ENCODE measurements at places on chromosomes 11 and 22.

GRCh38 chr11:94604482-94604881, 37.3 kb downstream of the PIWIL4 start:
- DNase-seq: no peak

DNA sequence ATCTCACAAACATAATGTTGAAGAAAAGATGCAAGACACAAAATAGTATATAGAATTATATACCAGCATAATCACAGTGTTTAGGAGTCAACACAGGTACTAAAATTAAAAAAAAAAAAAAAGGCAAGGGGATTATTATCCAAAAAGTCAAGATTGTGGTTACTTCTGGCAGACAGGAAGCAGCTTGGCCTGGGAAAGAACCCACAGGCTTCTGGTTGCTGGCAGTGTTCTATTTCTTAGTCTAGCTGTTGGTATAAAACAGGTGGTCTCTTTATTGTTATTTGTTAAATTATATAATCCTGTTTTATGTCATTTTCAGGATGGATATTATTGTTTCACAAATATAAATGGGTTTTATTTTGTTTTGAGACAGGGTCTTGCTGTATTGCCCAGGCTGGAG, 54.0 kb downstream of the C11orf58 start:
- no peak for DNase-seq

DNA sequence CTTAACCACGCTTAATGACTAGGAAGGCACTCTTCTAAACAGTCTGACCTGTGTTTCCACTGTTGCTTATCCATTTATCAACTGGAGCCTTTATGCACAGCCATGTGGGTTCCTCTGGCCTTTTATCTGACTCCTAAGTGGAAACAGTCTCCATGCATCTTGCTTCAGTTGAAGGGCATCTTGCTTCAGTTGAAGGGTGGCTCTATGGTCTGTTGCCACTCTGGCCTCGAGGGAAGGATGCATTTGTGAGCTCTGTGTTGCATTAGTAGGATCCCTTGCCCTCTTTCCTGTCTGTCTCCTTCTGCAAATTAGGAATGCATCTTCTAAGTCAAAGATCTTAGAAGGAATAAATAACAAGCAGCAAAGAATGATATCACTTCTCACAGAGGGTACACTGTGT, 25.8 kb upstream of the C11orf96 start:
- DNase-seq: no peak

DNA sequence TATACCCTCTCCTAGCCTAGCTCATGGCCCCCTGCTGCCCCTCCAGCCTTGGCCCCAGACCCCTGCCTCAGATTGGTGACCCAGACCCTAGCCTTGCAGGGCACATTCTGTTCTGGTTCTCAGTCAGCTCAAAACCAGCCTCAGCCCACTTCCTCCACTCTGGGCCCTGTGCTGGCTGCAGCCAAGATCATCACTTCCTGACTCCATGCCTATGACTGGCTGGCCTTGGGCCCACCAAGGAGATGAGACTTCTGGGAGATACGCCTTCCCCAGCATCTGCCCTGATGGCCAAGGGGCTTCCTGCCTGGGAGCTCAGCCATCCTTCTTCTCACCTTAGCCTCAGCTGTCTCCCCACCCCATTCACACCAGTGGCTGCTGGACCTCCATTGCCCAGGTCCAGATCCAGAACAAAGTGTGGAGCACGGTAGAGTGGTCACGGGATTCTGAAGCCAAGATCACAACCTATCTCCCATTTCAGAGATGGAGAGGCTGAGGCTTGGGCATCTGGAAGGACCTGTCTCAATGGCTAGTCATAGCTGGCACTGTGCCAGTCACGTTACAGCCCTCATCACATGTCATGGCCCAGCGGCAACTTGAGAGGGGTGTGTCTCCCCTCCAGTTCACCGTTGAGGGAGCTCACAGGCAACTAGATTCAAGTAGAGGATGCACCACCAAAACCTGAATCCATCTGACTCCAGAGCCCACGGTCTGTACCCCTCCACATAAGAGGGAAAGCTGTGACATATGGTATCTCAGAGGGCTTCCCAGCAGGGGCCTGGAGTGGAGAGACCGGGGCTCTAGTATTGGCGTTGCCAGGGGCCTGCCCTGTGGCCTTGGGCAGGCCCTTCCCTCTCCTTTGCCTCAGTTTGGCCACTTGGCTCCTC, 43.0 kb upstream of the KLHL35 start:
- DNase-seq: no peak

DNA sequence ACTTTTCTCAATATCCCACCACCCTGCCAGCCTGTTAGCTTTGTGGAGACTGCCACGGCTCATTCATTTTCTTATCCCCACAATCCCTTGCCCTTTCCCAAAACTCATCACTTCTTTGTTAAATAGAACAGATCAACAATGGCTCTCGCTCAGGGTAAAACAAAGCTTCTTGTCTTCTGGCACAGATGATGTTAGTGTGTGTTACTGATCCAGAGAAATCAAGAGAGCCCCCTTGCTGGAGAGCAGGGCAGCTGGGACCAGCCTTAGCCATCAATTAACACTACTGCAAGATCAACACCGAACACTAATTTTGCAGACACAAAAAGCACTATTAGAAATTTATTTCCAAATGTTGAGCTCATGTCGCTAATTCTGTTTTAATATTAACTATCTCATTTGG, 420.9 kb downstream of the TENM4 start:
- no peak for DNase-seq

DNA sequence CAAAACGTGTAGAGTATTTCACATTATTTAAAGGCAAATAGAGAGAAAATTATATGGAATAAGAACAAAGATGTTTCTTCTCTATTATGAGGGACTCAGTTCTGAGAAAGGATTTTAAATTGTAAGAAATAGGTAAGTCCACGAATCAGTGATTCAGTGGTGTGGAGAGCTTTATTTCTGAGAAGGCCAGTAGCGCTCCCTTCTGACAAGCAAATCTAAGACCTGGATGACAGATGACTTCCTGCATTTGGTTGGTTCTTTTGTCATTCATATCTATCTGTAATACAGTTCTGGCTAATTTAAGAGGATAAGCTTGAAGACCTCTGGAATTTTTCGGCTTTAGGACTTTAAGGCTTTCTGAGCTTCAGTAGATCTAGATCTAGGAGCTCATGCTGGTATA, 7.0 kb downstream of the CD3E start:
- DNase-seq: no peak

GRCh38 chr11:119262668-119263351, 54.1 kb downstream of the MCAM start:
- DNase-seq: no peak

- no peak for DNase-seq
Observed at GRCh38 chr11:110242746-110243145, 53.7 kb downstream of the RDX start.

GRCh38 chr11:76209375-76209972, 3.2 kb upstream of the WNT11 start:
- DNase-seq: peak; percentile 26

- DNase-seq: peak; percentile 9
Observed at GRCh38 chr11:75867778-75868374, 52.9 kb downstream of the UVRAG start.

GRCh38 chr22:48636746-48637145, 1190.9 kb downstream of the BRD1 start:
- DNase-seq: no peak

DNA sequence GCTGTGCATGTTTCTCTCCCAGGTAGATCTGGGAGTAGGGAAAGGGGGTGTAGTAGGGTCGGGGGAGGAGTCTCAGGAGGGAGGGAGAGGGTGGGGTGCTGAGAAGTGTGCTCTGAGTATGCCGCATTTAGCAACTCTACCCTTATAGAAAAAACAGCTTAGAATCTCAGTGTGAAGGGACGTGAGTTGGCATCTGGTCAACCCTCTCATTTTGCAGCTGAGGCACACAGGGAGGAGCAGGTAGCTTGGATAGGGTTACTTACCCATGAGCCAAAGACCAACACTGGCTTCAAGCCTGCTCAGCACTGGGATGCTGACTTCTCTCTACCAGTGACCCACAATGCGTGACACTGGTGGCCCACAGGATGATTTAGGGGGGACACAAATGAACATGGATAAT, 95.9 kb downstream of the FBXO7 start:
- no peak for DNase-seq

- DNase-seq: no peak
Observed at GRCh38 chr11:112666253-112666652, 295.0 kb upstream of the NCAM1 start.

DNA sequence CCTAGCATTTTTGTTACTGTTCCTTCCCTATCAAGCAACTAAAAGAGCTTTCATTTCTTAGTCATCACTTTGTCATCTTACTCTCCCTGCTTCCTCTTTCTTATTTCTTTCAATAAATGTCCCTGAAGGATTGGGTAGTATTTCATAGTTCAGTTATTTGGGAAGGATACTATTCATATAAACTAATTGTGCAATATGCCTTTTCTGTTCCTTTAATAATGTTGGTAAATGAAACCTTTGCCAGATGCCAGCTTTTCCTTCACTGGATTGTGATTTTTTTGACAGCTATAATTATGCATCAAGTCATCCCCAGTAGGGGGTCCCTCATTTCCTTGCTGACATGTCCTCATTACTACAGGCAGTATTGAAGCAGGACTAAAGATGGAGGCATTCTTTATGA, 101.7 kb downstream of the ATM start:
- DNase-seq: no peak

DNA sequence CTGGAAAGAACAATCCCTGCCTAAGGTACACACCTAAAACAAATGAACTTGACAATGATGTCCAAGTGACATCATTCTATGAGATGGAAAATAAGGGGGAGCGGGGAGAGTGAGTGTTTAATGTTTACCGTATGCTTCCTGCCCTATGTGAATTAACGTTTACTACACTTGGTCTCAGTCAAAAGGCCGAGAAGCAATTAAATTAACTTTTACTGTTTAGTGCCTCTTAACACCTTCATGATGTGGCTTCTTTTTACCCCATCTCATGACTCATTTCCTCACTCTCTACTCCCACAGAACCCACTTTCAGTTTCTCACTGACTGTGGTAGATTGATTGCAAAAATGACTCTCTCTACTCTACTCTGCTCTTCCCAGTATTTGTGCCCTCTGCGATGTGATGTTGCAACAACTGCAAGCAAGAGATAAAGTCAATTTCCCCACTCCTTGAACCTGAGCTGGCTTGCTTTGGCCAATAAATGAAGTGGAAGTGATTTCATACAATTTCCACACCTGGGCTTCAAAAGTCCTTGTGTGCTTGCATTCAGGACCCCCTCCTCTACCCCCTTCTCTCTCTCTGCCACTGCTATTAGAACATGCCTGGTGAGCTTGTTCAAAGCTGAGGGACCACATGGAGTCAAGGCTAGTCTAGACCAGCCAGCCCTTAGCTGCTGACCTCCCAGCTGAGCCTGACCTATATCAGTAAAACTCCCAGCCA, 11.6 kb upstream of the ALKBH3 start:
- no peak for DNase-seq

- no peak for DNase-seq
Observed at GRCh38 chr11:128481135-128481534, 106.2 kb downstream of the ETS1 start.

DNA sequence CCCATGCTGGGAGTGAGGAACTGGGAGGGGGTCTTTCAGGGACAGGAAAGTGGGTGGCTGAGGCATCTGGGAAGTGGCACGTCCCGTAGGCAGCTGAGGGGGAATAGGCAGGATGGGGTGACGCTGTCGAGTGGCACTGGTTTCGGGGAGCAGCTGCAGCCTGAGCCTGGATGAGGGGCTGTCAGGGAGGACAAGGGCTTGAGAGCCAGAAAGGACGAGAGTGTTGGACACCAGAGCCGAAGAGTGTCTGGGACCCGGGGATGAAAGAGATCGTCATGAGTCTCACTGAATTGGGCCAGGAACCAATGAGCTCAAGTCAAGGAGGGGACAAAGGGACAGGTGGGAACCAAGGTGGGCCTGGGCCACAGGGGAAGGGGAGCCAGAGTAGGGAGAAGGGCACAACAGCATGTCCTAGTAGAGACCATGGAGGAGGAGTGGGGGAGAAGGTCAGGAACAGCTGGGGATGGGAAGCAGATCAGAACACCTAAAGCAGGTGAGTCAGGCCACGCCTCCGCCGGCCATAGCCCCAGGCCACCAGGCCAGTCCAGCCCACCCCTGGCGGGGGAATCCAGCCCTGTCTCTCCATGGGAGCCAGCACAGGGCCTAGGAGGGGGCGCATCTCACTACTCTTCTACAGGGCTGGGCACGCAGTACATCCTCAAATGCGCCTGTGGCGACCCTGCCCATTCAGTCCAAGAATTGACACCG, 4.2 kb downstream of the RAB3IL1 start:
- DNase-seq: no peak

- DNase-seq: no peak
Observed at GRCh38 chr22:44998296-44998695, 11.5 kb downstream of the PHF21B start.

DNA sequence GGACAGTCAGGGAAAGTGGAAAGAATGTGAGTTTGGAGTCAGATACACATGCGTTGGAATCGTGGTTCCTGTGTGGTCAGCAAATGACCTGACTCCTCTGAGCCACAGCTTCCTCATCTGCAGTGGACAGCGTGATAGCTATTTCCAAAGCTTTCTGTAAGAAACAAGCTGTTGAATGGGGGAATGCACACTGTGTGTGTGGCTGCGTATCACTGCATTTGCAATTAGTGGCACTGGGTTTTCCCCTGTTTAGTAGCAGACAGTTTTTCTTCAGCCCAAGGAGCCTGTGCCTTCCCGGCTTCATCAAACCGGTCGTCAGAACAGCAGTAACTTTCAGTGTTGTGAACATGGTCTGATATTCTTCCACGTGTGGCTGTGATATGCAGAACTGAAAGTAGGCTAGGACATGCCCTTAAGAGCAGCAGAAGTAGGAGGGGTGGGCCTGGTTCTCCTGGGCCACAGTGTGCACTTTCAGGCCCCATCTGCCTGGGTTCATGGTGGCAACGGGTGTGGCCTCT, 121.5 kb downstream of the RRAS2 start:
- DNase-seq: no peak

- peak; percentile 32 for DNase-seq
Observed at GRCh38 chr11:66070604-66071380, 720 bp downstream of the PACS1 start.

- peak; percentile 32 for DNase-seq
Observed at GRCh38 chr22:49999063-49999945, 13.3 kb downstream of the IL17REL start.

DNA sequence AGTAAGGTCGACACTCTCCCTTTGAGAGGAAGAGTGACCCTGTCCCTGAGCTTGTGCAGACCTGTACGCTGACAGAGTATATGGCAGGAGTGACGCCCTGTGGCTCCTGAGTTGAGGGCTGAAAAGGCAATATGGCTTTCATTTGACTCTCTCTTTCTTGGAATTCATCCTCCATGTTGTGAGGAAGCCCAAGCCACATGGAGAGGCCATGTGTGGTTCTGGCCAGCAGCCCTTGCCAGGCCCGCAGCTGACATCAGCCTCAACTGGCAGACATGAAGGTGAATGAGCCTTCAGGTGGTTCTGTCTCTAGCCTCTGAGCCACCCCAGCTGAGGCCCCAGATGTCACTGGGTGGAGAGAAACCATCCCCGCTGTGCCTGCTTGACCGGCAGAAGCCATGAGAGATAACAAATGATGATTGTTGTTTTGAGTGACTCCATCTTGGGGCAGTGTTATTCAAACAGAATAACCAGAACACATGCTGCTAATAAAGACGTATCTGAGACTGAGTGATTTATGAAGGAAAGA, 31.9 kb downstream of the SMIM38 start:
- no peak for DNase-seq
